ENCODE measurements at places on chromosomes 7 and 10.

DNA sequence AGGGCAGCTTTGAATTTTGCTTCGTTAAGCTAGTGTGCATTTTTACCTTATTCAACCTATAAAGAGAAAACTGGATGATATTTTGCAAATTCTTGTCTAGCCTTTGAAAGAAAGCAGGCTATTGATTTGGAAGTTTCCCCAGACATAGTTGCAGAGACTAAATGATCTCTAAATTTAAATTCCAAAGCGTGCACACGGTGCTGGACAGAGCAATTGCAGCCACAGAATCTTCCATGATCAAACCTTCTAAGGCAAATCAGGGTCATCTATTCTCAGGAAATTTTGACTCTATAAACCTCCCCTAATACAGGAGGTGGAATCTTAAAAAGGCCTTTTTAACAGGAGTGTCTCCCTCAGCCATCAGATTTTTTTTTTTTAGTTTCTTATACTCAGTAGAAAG is 159.9 kb downstream of the MDFIC start:
- DNase-seq = no peak

GRCh38 chr10:125521721-125522680 is 161.0 kb downstream of the TEX36 start:
- peak; percentile 38 for DNase-seq

DNA sequence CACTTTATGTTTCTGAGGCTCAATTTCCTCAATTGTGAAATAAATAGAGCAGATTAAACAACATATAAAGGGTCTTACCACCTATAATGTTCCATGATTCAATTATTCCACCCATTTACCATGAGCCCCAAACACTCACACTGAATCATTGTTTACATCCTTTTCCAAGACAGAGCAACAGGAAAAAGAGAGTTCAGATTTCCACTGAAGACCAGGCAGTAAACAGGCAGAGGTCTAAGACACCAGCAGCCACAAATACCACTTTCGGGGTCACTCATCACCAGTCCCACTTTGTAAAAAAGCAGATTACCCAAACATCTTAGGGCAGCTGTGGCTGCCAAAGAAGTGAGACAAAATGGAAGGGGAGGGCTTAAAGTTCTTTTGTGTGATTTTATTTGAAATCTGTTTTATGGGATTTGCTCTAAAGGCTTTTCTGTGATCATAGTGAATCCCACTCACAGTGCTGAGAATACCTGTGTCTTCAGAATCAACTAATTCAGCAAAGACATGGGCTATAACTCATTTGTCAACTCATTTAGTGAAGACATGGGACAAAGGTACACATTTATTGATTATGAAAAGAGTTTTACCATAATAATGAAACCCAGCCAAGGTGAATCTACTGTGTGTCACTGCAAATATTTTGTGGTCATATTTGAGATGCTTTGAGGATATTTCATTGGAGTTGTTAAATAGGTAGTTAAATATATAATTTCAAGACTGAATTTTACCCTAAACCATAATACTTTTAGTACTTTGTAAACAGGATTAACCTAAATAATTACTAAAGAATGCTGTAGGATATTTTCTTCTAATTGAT is 24.8 kb upstream of the DLD start:
- DNase-seq = no peak

GRCh38 chr7:97439637-97440214 is 292.2 kb upstream of the TAC1 start:
- no peak for DNase-seq

DNA sequence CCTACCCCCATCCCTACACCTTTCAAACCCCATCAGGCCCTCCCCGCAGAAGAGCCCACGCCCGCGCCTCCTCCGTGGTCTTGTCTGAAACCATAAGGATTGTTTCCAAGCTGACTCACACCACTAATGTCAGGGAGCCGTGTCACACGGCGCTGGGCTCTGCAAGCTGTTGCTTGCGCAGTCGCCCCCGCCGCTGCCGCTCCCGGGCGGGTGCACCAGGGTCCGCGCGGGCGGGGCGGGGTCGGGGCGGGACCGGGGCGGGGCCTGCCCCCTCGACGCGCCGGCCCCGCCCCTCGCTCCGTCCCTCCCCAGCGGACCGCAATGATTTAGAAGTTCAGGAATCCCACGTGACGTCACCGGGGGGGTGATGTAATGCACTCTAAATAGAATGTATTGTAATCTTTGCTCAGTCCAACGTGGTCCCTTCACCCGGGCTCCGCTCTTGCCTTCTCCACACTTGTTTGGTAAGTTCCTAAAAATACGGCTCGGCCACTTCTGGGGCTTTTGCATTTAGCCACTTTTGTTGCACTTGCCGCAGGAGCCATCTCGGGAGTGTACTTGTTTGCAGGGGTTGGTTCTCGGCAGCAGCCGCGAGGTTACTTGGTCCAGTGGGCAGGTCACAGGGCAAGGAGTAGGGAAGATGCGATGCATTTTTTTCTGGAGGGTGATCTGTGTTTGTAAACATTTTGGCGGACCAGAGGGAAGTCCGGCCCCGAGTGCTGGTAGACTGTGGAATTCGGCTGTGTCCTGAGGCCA is 3.2 kb upstream of the CREB5 start:
- peak; percentile 31 for DNase-seq

GRCh38 chr10:32954545-32955298 is 3.3 kb downstream of the ITGB1 start:
- no peak for DNase-seq

DNA sequence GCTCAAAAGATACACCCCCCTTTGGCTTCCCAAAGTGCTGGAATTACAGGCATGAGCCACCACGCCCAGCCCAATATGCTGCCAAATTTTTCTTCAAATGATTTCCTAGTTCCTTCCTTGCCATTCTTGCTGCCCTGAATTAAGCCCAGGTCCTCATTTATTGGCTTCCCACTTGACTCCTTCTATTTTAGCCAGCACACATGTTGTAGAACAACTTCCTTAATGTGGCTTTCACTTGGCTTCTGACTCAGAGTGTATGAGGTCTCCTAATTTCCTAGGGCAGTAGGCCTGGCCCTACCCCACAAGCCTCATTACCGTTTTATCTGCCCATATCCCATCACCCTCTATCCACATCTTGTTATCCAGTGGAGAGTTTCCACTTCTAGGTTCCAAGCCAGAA is 21.8 kb upstream of the HIPK2 start:
- DNase-seq = no peak

DNA sequence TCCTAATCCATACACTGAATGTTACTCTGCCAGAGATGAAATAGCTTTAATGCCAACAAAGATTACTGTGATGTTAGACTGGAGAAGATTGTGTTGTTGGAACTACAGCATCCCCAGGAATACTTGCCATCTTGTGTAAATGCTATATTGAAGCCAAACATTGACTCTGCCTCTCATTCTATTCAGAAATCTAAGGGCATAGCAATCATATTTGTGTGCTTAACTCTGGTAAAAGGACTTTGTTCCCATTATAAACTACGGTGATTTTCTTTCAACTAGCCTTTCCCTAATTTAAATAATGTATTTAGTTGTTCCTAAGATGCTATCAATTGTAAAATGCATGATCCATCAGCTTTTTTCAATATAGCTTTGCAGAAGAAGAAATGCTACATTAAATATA is 498.4 kb upstream of the LRRN3 start:
- DNase-seq = no peak

DNA sequence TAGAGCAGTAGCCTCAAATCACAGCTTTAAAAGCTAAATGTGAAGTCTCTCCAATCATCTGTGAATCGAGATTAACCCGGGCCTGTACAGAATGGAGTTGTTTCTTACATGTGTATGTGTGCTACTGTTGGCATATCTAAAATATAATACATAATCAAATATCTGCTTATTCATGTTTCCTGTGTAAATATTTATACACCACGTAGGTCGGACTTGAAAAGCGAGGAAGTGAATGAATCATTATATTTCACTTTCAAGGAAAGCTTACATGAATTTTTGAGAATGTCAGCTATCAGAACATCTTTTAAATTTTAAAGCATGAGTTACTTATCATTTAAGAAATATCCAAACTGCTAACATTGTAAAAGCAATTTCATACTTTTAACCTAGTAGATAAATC is 233.3 kb downstream of the SLC25A13 start:
- DNase-seq = no peak

DNA sequence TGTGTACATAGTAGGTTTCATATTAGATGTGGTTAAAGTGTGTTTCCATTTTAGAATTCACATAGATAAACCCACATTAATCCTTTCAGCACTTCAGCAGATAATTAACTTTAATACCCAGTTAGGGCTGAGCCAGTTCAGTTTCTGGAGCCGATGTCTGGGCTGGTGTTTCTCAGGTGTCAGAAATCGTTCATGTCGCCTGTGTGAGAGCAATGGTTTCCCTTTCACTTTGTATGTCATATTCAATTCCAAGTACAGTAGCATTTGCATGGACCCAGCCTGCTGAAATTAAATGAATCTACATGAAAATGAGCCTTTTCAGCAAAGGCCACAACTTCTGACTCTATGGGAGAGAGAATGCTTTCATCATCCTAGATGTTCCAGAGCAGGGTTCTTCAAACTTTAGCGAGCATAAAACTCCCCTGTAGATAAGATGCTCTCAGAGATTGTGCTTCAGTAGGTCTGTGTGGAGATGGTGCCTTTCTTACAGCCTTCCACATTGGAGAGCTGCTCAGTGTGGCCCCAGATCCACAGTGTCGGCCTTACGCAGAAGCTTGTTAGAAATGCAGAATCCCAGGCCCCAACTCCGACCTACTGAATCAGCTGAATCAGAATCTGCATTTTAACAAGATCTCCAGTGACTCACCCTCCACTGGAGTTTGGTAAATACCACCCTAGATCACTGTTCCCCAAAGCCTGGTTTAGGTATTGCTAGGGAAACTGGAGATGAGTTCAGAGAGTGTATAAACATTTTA is 19.6 kb downstream of the WIPF3 start:
- no peak for DNase-seq

DNA sequence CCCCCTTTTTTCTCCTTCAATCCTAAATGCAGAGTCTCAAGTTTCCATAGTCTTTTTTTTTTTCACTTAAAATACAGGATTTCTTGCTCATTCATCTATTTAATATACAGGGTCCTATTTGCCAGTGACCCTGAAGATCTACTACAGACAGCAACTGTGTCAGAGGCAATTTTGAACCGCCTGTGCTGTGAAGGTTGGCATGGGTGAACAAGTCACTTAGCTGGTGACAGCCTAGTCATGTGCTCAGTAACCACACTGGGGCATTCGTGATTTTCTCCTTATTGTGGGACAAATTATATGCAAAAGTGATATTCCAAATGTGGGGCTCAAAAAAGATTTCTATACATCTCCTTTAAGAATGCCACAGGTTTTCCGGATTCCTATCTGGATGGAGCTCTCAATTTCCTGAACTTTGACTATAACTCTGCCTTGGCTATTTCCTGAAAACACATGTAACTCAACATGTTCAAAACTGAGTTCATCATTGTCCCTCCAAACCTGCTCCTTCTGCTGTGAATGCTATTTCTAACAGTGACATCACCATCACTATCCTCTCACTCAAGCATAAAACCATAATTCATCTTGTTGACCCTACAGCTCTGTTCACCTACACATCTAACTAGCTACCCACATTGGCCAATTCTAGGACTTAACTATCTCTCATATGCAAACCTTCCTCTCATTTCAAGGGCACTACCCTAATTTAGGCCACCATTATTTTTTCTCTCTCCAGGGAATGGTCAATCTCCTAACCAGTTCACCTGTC is 36.7 kb downstream of the CDK6 start:
- DNase-seq = no peak

DNA sequence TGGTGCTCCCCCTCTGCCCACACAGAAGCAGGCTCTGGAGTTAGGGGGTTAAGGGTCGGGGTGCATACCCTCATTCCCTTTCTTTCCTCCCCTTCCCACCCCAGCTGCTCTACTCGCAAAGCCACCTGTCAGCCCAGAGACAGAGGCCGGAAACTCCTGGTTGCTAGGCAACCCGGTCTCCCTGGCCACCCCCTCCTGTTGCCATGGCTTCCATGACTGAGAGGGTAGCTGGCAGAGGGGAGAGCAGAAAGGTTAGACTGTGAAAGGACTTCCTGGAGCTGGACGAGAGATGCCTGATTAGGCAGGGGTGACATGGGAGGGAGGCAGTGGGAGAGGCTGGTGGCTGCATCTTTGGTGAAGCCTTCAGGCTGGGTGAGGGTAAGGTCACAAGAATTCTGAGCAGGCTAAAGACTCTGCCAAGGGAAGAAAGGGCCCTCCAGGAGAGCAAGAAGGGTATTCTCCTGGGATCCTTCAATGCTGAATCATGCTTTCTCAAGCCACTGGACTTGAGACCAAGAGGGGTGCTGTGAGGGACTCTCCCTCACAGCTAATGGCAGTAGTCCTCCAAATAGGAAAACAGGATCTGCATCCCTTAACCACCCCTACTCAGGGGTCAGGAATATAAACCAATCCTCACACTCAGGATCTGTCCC is 5.4 kb downstream of the PSD start:
- peak; percentile 82 for DNase-seq

- DNase-seq = no peak
Observed at GRCh38 chr10:24569330-24569796, 154.3 kb downstream of the ARHGAP21 start.

DNA sequence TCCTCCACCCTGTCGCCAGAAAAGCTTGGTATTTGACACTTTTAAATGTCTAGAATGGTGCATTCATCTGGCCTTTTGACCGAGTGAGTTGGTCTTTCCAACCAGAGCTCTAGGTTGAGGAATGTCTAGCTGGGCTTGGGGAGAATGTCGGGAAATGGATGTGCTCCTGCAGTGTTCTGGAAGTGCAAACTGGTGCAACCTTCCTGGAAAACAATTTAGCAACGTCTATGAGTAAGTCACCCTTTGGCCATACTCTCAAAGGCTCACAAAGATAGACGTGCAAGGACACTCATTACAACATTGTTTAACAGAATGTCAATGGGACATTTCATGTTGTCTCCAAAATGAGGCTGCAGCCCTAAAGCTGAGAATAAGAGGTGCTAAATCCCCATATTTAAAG is 12.2 kb upstream of the NMT2 start:
- no peak for DNase-seq

DNA sequence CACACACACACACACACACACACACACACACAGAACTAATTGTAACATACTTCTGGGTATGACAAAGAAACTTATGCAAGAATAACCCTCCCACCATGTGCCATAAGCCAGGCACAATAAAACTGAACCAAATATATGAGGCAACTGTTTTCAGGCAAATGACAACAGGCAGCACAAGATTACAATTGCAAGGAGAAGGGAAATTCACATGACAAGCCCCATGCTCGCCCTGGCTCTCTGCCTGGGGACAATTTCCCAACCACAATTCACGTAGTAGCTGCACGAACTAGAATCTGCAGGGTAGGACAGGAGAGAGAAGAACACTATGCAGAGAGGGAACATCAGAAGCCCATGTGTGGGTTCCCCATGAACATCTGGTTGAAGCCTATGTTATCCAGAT is 143.3 kb downstream of the CALN1 start:
- no peak for DNase-seq

- DNase-seq = peak; percentile 42
Observed at GRCh38 chr10:43265799-43266721, 805 bp downstream of the RASGEF1A start.

DNA sequence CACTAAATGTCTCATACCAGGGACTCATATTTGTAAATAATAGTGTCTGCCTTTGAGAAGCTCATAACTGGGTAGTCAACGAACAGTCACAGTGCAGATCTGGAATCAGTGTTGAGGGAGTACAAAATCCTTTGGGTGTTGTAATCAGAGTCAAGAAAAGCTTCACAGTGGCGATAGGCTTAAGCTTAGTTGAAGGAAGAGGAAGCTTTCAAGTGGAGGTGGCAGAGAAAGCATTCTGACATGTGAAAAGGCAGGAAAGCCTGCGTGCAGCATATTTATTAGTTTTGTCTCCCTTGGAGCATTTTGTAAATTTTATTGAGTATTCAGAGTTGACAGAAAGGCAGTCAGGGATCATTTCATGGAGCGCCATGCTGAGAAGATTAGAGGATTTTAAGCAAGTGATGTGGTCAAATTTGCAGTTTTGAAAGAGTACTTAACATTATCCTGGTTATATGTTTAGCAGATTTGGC is 104.9 kb downstream of the ADK start:
- DNase-seq = no peak

Data from GM12891 (cell line).